Lower leg skin (tissue), 4 donors: ENCODE measurements at places on chromosomes 3 and 15.

DNA sequence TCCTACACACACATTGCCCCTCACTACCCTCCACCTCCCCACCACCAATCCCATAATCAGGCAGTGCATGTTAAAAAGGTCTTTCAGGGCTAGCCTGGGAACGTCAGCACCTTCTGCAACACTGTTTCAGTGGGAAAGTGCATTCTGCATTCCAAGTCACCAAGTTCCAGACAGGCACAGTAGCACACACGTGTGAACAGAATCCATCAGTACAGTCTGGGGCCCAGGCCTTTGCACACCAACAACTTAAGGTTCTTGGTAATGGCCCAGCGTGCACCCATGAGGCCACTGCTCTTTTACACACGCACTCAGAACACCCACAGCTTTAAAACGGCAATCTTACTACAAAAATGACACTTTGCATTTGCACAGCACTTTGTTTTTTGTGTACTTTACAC is 1.2 kb downstream of the ANXA2 start:
- DNase-seq: no peak

GRCh38 chr3:123765475-123766128 is 118.5 kb downstream of the MYLK start:
- no peak for DNase-seq

GRCh38 chr3:133054586-133054985 is 16.4 kb downstream of the TMEM108 start:
- DNase-seq: no peak

DNA sequence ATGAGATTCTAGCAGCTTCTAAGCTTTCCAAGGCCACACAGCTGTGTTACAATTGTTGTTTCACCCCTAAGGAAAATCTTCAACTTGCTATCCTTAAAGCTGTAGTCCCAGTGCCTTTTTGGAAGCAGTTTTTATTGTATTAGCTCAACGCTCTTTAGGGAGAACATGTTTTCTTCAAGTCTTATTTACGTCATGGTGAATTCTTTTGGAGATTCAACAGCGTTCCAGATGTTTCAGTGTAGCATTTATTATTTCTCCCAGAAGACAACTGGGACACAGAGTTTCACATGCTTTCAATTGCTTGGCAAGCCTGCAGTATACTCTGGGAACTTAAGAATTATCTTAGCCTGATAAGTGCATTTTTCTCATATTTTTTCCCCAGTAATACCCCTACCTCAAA is 888.3 kb downstream of the PLOD2 start:
- no peak for DNase-seq

GRCh38 chr3:99418209-99418635 is 220.2 kb upstream of the COL8A1 start:
- DNase-seq: no peak

DNA sequence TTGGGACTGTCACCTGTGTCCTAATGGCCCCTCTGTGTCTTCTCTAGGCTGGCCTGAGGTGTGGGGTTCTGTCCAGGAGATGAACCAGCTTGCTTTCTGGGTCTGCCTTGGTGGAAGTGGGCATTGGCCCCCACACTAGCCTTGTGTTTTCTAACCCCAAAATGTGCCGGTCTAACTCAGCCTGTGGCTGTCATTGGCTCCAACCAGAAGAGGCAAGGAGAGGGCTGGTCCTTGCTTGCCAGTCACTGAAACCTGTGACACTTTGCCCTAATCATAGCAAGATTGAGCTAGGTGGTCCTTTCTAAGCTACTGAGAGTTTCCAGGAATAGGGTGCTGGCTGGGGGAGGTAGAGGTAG is 2.2 kb downstream of the C15orf39 start:
- DNase-seq: no peak

DNA sequence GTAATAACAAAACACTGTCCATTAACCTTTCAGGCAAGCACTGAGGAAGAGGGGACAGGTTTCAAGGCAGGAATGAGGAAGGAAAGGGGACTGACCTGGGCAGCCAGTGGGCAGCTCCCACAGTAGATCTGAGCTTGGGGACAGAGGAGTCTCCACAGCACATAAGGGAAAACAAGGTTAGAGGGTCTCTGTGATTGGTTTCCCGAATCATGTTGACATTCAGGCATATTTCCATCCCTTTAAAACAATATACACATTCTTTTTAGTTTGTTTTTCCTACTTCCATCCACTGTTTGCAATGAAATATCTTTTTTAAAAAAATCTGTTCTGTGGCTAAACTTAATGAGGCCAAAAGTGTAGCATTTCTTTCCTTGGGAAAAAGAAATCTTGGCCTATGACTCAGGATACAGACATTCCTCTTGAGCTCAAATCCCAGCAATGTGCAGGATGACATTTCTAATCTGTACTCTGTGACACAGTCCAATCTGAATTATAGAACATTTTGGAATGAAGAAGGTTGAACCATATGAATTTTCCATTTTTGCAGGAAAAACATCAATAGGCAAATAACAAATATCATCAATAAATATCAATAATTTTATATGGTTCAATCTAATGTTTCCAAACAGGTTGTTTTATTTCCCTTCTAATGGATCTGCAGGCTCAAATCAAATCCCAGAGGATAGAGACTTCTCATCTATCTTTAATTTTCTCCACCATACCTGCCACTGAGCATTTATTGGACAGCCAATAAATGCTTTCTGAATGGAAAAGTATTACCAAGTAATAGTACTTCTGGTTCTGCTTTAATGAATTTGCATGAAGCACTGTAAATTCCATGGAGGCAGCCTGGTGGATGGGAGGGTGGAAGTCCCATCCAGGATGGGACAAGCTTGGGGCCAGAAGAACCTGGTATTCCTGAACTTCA is 54.1 kb downstream of the ITGB5 start:
- no peak for DNase-seq

- peak; percentile 79 for DNase-seq
Measured at GRCh38 chr15:70810916-70811578, 42.9 kb downstream of the LARP6 start.

GRCh38 chr15:77031376-77032050 is 36.6 kb downstream of the PSTPIP1 start:
- no peak for DNase-seq

DNA sequence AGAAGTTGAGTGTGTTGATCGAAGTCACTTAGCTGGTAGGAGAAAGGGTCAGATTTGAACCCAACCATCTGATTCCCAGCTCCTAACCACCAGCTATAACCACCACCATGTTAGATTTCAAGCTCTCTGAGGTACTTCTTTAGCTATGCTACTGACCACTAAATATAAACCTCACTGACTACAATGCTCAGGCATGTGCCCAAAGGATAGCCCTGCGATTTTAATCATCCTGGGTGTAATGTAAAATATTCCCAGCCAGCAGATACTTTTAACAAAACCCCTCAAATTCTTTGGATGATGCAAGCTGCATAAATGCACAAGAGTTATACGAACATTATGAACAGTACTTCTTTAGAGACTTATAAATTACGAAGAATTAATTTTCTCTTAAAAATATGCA is 115.2 kb upstream of the TSC22D2 start:
- no peak for DNase-seq

DNA sequence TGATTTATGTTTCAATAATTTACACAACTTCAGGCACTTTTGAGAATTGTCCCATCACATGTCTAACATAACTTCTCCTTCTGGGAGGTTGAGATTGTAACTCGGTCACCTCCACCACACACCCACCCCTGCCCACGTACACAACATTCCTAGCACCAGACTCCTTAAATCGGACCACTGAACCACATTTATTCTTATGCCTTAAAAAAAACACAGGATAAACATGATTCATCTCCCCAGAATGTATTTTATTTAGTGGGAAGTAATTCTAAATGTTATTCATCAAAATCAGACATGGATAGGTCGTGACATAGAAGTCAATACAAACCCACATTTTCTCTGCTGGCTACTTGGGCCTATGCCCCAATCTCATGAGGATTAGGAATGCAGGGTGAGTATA is 3.0 kb downstream of the SNTN start:
- DNase-seq: no peak

DNA sequence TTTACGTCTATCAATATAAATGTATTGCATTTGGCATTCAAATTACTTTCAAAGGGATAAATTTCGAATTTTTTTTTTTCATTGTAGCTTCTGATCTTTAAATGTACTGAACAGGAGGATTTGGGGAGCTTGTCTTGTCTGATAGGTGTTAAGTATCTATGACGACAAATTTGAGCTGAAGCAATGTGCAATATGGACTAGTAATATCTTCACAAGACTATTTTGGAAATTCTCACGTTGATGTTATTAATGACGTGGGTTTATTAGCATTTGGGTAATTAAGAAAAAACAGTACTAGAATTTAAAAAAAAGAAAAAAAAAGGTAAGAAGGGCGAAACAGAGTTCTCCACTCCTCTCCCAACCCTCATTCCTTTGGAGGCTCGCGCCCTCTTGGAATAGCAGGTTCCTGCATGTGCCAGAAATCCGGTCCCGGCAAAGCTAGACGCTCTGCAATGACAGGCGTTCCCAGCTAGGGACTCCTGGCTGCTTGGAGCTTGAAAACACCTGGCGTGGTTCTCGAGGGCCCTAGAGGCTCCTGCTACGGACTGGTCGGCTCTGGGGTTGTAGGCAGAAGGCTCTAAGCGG is 648 bp upstream of the P2RY1 start:
- DNase-seq: peak; percentile 63

- DNase-seq: no peak
Measured at GRCh38 chr3:138935505-138935862, 11.5 kb downstream of the FOXL2 start.

DNA sequence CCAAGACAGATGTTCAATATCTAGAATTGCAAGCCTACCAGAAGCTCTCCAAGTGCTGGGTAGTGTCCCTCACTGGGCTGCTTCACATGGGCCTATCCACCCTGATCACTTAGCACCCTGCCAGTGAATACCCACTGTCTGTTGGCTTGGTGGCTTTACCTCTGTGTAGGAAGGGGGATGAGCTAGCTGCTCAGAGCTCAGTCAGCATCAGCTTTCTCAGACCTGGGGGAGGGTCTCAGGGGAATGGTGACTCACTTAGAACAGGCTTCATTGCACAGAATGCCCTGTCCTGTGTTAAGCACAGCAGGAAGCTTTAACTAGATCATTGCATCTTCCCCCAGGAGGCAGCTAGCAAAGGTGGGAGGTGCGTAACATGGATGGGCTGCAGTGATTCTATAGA is 209.8 kb downstream of the PDCD6IP start:
- no peak for DNase-seq

DNA sequence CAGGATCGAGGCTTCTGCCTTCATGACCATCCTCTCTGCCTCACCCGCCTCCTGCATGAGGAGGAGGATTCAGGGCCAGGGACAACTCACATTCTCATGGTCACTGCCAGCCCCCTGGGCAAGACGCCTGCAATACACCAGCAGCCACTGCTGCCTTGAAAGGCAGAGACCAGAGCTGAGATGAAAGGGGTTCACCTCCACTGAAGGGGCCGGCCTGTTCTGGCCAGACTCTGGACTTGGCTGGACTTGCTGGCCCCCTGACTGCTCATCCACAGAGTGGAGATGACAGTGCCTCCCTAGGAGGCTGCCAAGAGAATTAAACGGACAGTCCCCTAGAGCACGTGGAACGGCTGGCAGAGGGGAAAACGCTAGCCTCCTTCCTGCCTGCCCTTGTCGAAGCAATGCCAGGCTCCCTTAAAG is 35.2 kb downstream of the MGLL start:
- DNase-seq: peak; percentile 89

DNA sequence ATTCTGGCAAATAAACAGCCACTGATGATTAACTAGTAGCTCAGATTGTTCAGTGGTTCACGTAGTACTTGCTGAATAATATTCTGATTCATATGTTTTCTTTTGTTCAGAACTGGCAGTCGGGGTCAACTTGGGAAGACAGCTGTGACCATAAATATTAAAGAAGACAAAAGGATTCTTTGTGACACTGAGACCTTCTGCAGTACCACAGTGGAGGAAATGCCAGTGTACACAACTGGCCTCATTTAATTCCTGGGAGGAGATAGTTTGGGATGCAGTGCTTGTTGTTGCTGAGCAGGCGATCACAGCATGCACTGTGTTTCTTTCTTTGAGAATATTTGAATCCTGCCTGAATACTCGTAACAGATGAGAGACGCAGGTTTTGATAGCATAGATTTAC is 26.7 kb upstream of the MCF2L2 start:
- no peak for DNase-seq

DNA sequence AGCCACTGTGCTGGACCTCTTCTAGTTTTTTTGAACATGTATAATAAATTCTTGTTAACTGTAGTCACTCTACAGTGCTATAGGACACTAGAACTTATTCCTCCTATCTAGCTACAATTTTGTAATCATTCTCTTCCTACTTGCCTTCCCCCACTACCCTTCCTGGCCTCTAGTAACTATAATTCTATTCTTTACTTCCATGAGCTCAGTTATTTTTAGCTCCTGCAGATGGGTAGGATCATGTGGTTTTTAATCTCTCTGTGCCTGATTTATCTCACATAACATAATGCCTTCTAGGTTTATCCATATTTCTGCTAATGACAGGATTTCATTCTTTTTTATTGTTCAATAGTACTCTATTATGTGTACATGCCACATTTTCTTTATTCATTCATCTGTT is 113.2 kb upstream of the FGF7 start:
- no peak for DNase-seq

DNA sequence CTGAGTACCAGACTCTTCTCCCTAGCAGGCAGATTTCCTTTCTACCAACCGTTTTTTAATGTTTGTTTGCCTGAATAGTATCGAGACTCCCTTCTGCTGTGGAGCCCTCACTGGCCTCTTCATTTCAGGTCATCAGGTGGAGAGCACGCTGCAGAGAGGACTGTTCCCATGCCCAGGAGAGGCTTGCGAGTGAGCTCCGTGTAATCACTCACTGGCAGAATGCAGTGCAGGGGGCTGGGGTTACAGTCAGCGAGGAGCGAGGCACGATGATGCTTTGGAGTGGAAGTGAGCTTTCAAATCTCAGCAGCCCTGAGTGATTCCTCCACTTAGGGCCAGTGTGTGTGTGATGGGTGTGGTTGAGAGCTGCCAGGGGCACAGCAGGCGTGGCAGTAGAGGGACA is 385.2 kb downstream of the SHQ1 start:
- no peak for DNase-seq

DNA sequence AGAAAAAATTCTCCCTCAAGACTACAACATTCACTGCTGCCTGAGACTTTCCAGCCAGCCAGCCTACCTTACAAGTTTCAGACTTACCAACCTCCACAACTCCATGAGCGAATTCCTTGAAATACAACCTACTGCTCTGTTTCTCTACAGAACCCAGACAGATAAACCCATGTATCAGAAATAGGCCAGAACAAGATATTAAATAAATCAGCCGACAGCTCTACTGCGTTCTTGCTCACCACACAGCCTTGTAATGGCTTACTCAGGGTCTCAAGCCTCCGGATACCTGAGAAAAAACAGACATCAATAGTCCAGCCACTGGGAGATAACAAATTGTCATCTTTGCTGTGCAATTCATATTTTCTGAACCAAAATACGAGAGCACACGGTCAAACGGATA is 43.6 kb upstream of the LIPC start:
- DNase-seq: no peak

GRCh38 chr3:53221345-53221744 is 34.5 kb downstream of the TKT start:
- no peak for DNase-seq

- no peak for DNase-seq
Measured at GRCh38 chr3:102476198-102476597, 41.4 kb downstream of the ZPLD1 start.

GRCh38 chr3:158802409-158803268 is 785 bp downstream of the MFSD1 start:
- no peak for DNase-seq

GRCh38 chr3:23129817-23130216 is 73.3 kb upstream of the UBE2E2 start:
- no peak for DNase-seq

- no peak for DNase-seq
Measured at GRCh38 chr3:34678575-34678974, 880.1 kb downstream of the PDCD6IP start.

- no peak for DNase-seq
Measured at GRCh38 chr15:57184502-57184901, 191.8 kb upstream of the CGNL1 start.
